GM12878 (cell line): ENCODE measurements at places on chromosomes 13 and 19. TPM values are rescaled to one million over a fixed set of nuclear protein-coding genes. Genes with fewer than 3 reads are reported as not detected.

DNA sequence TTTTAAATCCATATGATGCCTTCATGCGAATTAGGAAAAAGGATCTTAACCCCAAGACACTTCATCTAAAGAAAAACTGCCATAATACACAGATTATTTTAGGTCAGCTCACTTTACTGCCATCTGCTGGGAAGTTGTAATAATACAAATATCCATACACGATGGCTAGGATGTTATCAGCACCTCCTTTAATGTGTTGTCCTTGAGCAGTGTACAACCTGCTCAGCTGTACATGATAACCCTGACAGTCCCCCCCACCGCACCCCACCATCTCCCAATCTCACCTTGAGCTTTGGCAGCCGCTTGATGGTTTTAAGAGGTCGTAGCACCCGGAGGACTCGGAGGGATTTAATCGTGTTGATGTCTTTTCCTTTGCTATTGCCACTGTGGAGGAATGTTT, 112.2 kb downstream of the IER2 start:
- no peak for DNase-seq

Gene TPTE2
- 0.83 and 1.7 TPM in 2 replicates for polyA plus RNA-seq

Gene DAPK3
- polyA plus RNA-seq = 25.0 and 35.2 TPM in 2 replicates

DNA sequence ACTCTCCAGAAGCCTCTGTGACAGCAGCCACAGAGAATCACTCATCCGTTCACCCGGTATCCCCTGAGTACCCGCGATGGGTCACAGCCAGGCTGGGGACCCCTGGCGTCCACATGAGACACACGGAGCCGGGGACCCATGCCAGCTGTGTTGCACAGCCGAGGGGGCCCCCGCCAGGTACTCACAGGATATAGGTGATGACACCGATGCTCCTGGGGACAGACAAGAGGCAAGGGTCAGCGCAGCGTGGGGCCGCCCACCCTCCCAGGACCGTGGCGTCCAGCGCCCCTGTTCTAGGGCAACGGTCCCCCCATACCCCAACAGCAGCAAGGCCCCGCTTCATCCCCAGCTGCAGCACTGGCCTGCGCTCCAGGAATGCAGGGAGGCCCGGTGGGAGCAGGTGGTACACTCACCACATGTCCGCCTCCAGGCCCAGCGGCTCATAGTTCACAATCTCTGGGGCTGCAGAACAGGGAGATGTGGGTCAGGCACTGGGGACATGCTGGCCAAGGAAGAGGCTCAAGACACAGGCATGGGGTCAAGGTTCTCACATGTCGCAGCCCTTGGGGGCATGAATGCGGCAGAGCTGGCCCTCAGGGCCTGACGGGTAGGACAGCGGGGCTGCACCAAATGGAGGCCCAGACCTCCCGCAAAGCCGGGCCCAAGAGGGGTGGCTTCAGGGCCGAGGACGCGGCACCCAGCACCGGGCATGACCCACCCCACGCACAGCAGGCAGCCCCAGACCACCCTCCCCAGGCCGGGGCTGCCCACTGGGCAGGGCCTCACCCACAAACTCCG, 7.2 kb downstream of the DAPK3 start:
- DNase-seq = no peak

DNA sequence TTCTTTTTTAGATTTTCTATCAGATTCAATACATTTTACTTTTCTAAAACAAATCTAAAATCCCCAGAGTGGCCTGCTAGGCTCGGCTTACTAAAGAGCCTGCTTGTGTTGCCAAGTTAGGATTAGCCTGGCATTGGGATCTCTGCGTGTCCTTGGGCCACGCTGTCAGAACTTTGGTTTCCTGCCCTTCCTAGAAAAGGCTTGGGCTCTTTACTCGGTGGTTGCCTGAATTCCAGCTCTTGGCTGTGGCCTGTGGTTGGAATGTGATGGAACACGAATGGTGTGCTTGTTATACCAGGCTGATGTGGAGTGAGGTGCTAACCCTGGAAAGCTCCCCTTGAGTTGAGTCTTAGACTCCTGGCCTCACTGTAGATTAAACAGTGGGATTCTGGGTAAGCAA, 8.5 kb downstream of the SPATA13 start:
- no peak for DNase-seq

DNA sequence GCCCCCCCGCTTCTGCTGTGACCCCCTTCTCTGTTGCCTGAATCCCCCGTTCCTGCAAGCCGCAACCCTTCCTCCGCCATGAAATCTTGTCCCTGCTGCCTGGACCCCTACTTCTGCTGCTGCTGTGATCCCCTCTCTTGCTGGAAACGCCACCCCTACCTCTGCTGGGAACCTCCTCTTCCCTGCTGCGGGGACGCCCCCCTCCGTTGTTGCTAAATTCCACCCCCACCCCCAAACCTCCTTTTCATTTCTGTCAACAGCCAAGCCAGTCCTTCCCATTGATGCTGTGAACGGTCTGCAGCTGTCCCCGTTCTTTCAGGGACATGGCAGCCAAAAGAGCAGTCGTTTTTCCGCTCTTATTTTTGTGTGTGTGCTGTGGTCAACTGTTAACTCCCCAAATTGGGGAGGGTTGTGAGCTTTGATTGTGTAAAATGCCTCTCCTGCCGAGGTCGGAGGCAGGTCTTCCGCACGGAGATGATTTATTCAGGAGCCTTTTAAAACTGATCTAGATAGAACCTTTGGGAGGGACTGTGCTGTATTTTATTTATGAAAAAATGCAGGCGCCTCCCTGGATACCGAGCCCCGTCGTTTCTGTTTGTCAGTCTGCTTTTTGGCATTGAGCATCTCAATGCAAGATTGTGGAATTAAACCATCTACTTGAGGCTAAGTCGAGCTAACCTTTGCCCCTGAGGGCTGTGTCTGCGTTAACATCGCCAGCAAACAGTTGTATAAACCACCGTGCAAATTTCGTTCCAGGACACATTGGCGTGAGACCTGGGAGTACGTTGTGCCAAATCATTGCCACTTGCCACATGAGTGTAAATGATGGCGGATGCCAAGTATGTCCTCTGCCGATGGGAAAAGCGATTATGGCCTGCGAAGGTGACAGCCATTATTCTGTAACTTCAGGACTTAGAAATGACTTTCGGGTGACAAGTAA, 27.9 kb upstream of the NDUFS7 start:
- DNase-seq = no peak

Gene GRK1
- polyA plus RNA-seq = 0.04 TPM in 1 of 2 replicates, not detected in the other

DNA sequence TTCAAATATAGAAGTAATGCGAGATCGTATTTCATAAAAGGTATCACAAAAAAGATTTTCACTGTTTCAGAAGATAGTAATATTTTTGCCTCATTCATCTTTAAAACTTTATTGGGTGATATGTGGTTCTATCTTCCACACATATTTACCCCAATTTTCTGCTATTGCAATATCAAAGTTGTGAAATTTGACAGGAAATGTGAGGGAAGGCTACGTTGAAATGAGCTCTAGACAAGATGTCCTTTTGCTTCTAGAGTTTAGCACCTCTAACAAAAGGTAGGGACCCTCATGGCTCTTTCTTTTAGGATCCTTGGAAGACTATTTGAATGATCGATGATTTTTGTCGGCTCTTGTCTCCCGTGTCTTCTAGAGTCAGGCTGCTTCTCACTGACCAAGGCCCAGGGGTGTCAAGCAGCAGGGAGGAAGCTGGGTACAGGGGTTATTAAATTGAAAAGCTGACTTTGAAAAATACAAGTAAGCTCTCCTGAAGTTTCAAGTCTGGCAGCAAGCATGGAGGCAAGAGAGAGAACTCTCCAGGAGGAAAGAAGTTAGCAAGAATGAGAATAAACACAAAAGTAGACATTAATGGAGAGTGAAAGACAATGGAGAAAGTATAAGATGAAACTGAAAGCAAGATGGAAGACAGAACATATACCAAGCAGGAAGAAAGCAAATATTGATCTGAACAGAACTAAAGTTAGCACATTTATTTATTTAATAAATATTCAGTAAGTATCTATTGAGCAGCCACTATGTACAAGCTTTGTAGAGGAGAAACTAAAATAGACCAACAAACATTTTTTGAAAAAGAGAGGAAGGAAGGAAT, 73.4 kb downstream of the RUBCNL start:
- no peak for DNase-seq

GRCh38 chr13:48782429-48782840, 128.7 kb downstream of the CYSLTR2 start:
- no peak for DNase-seq

- no peak for DNase-seq
These were observed 173.9 kb upstream of the UBL3 start for GRCh38 chr13:30024125-30024865.

- DNase-seq = no peak
These were observed at the start of gene USP12 for GRCh38 chr13:27171244-27171826. Gene USP12, minus strand, starts transcription at chr13:27171811. Its CDS starts 172 bp downstream, at chr13:27171639.

DNA sequence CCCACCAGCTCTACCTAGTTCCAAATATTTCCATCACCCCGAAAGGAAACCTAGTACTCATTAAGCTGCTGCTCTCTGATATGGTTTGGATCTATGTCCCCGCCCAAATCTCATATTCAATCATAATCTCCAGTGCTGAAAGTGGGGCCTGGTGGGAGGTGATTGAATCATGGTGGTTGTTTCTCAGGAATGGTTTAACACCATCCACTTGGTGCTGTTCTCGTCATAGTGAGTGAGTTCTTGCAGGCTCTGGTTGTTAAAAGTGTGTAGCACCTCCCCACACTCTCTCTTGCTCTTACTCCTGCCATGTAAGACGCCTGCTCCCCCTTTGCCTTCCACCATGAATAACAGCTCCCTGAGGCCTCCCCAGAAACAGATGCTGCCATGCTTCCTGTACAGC, 43.4 kb upstream of the MED4 start:
- no peak for DNase-seq

DNA sequence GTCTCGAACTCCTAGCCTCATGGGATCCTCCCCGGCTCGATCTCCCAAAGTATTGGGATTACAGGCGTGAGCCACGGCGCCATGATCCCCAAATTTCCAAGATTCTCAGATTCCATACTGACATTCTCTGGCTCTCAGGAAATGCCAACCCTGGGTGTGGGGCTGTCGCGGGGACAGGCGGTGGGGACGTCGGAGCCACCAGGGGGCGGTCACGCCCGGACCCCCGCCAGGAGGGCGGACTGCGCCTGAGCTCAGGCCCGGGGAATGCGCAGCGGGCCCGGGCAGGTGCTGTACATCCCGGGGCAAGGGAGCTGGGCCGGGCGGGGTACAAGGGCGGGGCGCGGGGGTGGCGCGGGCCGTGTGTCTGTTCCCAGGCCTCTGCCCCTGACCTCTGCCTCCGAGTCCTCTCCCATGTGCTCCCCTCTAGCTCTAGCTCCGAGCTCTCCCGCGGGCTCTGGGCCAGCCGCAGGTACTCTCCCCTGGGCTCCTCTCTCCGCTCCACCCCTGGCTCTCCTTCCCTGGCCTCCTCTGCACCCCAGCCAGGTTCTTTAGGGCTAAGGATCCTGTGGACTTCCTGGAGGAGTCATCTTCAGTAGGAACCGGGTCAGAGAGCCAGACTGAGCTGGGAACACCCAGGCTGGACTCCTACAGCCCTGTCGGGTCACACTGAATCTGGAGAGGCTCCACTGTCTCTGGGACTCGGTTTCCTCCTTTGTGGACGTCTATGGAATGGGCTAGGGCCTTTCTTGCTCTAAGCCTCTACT, 2.4 kb downstream of the PPP1R13L start:
- DNase-seq = no peak

Gene ZNF554
- 0.88 and 1.4 TPM in 2 replicates for polyA plus RNA-seq

Gene CEACAM16
- polyA plus RNA-seq = not detected in 2 replicates

Gene PLPP2
- polyA plus RNA-seq = not detected in 2 replicates

- no peak for DNase-seq
These were observed 1.5 kb downstream of the C3 start for GRCh38 chr19:6718741-6719539.

Gene SMIM24
- polyA plus RNA-seq = 0.47 TPM in 1 of 2 replicates, not detected in the other

DNA sequence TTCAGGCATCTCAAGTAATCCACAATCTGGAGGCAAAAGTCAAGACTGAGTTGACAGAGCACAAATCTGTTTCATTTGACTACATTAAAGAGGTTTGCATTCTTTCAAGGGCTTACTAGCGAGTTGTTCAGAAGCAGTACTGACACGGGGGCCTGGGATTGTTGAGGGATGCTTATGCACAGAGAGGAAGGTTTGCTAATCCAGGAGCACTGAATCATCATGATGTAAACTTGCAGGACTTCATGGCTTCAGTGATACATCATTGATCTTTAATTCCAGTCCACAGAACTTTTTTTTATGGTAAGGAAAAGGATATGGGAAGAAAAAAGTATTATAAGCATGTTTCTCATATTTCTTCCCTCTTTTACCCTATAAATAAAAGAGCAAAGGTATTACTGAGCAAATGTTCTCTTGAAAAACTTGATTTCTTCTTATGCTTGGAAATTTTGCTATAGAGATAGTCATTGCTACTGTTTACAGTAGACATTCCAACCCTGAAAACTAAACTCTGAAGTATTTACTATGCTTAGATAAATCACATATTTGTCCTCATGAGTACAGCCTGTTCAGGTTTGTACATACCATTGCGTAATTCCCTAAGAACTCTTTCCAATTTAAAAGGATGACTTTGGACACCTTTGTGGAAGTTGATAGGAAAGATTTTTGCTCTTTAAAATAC, 65.8 kb upstream of the KPNA3 start:
- DNase-seq = no peak

Gene CD37
- 93.9 and 97.5 TPM in 2 replicates for polyA plus RNA-seq

Gene ZNF444
- polyA plus RNA-seq = 14.5 and 15.7 TPM in 2 replicates

DNA sequence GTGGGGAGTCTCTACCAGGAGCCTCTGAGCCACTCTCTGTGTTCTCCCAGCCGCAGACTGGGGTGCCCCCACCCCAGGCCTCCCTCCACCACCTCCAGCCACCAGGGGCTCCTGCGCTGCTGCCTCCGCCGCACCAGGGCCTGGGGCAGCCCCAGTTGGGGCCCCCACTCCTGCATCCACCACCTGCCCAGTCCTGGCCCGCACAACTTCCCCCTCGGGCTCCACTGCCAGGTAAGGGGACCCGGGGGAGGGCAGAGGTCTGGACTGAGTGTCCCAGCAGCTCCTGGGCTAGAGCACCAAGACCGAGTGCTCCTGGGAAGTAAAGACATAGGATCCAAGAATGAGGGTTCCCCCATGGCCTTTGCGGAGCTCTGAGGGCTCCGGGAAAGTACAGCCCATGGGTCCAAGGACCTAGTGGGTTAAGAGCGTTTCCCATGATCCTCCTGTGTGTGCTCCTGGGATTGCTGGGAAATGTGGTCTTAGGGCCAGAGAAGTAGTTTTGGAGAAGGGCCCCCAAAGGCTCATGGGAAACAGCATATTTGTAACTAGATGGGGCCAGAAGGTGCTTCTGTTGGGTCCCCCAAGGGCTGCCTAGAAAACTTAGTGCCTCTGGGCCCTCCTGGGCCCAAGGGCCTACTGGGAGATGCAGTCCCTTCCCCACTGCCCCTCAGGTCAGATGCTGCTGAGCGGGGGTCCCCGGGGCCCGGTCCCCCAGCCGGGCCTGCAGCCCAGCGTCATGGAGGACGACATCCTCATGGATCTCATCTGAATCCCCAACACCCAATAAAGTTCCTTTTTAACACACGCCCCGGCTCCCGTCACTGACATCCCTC, 14.6 kb upstream of the PTOV1 start:
- DNase-seq = no peak
